Right atrium auricular region (tissue), 2 donors: ENCODE measurements at places on chromosomes 11 and 22.

DNA sequence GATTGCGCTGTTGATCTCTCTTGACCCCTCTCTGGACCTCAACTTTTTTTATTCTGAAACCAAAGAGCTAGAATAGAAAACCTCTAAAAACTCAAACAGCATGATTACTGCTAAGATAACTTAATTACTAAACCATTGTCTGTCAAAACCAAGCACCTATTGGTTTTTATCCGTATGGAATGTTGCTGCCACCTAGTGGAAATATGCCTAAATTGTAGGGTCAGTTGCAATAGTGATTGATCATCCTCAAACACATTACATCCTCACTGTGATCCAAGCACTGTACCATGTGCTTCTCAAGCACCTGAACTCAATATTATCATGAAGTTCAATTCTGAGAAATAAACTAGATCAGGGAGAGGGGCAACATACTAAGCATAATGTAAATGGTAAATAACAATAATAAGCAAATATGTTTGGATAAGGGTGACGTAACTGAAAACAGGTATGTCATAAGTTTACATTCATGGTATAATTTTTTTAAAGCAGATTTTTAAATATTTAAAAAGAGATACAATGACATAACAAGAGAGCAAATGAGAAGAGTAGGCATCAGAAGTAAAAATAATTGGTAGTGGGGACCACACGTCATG, 3.8 kb upstream of the OR5A2 start:
- DNase-seq: no peak

DNA sequence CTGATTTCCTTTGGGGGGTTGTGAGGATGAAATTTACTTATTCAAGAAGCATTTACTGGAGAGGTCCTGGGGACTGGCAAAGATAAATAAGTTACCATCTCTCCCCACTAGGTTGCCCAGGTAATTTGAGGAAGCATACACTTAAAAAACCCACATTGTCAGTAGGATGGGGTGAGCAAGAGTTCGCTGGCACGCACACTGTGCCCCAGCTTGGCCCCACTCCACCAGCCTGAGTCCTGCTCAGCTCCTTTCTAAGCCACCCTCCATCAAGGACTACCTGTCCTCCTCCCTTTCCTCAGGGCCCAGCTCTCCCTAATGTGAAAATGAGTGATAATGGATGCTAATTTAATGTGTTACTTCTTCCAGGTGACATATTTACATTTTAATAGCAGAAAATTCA, 216.5 kb upstream of the PLET1 start:
- no peak for DNase-seq

DNA sequence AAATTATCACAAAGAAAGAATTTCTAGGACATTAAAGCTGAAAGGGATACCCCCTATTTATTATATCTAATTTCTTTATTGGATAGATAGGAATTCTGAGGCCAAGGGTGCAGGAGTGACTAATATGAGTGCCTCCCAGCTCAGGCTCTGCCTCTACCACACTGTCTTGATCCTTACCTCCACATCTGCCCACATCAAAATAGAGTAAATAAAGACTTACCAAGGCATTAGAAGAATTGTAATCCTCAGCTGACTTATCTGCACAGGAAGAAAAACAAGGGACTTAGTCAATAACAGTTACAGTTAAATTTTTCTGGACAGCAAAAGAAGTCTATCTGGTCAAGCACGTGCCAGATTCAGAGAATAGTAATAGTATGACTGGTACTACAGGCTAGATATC, 72.6 kb upstream of the GDPD4 start:
- no peak for DNase-seq

DNA sequence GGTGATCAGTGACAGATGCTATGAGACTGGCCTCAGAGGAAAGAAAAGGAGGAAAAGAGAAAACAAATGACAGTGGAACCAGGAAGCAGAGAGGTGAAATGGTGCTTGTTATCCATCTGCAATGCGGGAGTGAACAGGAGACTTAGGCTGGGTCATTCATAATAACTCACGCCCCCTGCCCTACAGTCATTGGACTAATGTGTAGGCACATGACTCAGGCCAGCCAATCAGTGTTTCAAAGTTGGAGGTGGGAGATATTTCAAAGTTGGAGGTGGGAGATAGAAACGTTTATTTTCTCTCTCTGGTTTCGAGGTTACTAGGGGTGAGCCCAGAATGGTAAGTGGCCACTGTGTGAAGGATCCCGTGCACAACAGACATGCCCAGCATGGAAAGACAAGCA, 30.3 kb downstream of the SLC22A6 start:
- no peak for DNase-seq

GRCh38 chr11:20363149-20363499, 390 bp upstream of the HTATIP2 start:
- DNase-seq: no peak

- DNase-seq: no peak
These were observed 11.6 kb upstream of the MS4A6A start for GRCh38 chr11:60194511-60194910.

DNA sequence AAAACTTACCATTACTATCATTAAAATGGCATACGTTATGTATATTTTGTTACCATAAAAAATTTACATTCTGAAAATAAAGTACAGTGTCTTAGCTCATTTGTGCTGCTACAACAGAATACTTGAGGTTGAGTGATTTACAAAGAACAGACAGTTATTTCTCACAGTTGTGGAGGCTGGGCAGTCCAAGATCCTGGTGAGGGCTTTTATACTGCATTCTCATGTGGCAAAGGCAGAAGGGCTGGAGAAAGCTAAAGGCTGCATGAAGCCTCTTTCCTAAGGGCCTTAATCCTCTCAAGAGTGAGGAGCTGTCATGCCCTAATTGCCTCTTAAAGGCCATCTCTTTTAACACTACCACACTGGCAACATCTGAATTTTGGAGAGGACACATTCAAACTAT, 13.3 kb downstream of the GGTLC2 start:
- no peak for DNase-seq

- DNase-seq: no peak
These were observed 33.7 kb downstream of the DAGLA start for GRCh38 chr11:61713906-61714305.

DNA sequence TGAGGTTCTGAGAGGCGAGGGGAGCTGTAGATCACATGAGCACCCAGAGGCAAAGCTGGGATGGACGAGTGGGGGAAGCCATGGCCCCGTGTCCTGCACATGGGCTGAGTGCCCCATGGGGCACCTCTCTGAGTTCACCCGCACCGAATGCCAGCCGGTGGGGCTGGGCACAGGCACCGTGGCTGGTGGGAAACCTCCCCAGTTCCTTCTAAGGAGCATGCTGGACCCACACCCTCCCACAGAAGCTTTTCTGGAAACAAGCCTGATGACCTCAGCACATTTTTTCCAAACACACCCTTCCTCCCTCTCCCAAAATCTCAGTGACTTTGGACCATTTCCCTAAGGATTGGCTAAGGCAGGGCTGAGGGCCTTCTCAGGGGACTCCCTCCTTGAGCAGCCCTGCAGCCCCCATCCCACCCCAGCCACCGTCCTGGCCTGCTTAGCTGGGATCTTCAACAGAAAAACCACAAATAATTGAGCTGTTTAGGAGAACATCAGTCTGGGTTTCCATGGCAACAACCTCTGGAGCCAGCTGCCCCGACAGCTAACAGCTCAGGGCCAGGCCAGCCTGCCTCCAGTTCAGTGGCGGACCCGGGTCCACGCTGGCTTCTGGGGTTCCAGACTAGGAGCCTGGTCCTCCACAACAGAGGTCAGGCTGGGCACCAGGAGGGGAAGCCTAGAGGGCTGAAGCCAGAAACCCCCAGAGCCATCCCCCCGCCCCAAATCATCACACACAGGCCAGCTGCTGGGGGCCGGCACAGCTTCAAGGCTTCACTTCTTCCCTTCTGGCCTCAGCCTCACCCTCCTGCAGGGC, 18.1 kb upstream of the LINC01488 start:
- DNase-seq: no peak

DNA sequence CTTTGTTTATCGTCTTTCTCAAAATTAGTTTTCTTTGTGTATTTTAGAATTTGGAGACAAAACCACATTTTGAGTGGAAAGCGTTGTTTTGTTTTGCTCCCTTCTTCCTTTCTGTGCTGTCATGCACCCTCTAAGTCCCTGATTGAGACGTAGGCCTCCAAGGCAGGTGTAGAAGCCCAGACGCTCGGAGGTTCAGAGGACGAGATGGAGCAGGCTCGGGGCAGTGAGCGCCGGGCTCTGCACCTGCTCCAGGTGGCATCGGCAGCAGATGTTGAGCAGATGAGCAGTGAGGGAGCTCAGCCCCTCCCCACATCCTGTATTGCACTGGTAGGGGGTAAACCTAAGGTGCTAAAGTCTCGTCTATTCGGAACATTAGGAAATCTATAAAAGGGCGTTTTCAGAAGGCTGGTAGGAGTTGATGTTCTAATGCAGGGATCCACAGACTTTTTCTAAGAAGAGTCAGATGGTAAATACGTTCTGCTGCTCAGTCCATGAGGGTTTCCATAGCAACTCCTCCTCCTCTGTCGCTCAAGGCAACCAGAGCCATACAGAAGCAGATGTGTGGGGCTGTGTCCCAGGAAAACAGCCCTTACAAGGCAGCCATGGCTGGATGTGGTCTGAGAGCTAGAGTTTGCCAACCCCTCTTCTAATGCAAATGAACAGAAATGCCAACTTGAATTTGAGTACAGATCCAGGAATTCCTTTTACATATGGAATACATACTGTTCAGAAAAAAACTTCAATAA, 724.2 kb downstream of the BRD1 start:
- DNase-seq: no peak

DNA sequence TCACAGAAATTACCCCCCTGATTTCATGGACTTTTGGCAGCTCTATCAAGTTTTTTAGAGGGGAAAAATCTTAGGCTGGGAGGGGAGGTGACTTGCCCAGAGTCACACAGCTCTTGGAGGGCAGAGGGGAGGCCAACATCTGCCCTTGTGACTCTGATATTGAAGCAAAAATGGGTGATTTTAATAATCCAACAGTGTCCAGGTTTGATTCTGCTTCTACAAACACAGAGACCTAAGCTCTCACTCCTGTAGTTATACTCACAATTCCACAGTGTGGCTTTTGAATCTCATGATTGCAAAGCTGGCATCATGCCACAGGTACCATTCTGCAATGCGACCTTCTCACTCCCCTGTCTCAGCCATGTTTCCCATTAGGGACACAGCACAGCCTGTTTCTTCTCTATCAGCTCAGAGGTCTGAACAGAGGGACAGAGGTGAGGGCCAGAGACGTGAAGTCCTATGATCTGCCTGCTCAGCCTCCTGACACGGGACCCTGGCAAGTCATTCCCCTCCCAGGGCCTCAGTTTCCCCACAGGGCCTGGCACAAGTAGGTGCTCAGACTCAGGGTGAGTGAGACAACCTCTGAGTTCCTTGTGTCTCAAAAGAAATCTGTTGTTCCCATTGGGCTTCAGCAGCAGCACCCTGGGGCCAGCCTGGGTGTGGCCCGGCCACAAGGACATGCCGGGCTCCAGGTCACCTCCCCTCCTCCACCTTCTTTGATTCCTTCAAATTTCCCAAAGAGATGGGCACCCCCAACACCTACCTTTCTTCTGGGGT, 766 bp downstream of the APOL2 start:
- no peak for DNase-seq

GRCh38 chr22:25120093-25120561, 79.5 kb upstream of the CRYBB3 start:
- DNase-seq: no peak

GRCh38 chr11:77823775-77824174, 2.8 kb downstream of the AAMDC start:
- no peak for DNase-seq

- no peak for DNase-seq
These were observed 962.1 kb downstream of the JRKL start for GRCh38 chr11:97351939-97352338.

DNA sequence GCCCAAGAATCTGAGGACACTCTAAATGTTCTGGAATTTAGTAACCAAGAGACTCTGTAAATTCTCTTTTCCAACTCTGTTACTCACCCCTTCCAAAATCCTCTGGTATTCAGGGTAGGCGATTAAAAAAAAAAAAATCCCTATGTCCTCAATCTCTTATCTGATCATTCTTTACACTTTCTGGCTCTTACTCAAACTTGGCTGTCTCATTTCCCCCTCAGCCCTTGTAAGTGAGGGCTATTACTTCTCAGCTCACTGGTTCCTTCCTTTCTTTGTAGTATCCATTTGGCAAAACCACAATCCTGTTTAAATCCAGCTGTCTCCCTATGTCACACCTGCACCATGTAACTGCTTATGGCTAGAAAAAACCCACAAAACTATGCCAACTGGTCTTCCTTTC, 12.7 kb upstream of the MSANTD2 start:
- DNase-seq: no peak

- no peak for DNase-seq
These were observed 19.1 kb downstream of the ARHGAP42 start for GRCh38 chr11:100706179-100706578.

DNA sequence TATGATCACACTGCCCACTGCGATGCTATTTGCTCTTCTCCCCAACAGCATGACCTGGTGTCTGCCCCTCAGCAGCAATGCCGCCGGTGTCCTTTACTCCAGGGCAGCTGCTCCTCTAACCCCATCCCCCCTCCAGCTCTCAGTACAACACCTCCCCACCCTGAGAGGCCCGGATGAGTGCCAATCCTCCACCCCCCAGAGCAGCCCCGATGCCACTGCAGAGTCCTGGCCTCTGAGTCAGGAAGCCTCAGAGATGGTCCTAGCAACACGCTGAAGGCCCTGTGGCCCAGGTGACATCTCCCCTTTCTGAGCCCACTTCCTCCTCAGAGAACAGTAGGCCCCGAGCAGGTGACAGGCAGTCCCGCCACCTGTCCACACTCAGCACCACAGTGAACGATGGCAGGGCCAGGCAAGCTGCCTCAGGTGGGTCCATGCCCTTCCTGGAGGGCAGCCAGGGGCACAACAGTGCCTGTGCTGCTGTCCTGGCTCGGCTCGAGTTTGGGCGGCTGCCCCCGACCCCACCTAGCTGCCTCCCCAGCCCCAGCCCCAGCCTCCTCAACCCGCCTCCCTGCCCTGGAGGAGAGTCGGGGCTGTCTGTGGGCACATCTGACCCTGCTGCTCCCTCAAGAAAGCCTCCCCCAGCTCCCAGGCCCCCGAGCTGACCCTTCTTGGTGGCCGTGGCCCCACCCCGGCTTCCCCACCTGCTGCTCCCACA, 3.9 kb upstream of the NDUFS8 start:
- DNase-seq: no peak

GRCh38 chr22:35840302-35840739, 122.6 kb downstream of the APOL5 start:
- peak; percentile 89 for DNase-seq

GRCh38 chr11:108221371-108221770, 1.1 kb downstream of the NPAT start:
- DNase-seq: no peak

GRCh38 chr22:38016182-38017151, 32.1 kb upstream of the SOX10 start:
- no peak for DNase-seq

GRCh38 chr22:38921120-38921519, 36.3 kb upstream of the APOBEC3A start:
- DNase-seq: no peak

- DNase-seq: no peak
These were observed 7.8 kb downstream of the HPS5 start for GRCh38 chr11:18313965-18314763.

- no peak for DNase-seq
These were observed 61.0 kb upstream of the PLET1 start for GRCh38 chr11:112321501-112322172.
